ENCODE measurements at places on chromosomes 4 and X. TPM values are rescaled to one million over a fixed set of nuclear protein-coding genes. Genes with fewer than 3 reads are reported as not detected.

GRCh38 chr4:65393078-65393477 is 277.2 kb downstream of the EPHA5 start:
- no peak for DNase-seq

DNA sequence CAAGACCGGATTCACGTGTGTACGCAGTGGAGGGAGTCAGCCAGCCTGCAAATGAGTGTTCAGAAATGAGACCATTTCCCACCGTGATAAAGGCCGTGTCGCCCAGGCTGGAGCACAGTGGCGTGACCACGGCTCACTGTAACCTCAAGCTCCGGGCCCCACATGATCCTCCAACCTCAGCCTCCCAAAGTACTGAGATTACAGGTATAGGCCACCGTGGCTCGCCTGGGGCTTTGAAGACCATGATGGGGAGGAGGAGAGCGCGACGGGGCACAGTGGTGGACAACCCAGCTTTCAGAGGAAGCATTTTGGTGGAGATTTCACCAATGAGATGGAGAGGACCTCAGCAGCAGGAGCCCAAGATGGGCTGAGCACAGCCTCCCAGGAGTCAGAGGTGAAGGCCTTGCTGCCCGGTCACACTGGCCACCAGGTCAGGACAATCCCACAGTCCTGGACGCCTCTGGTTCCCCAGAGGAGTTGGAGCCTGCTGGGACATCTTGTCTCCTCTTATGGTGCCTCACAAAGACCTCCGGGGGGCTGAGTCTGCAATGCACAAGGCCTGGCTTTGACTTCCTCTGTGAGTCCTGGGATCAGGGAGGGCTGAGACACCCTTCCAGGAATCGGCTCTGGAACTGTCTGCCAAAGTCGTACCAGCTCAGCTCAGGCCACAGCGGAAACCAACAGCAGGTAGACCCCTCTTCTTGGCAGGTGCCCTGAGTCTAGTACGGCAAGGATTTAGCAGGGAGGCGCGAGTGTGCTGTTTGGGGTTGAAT is 22.4 kb upstream of the MXD4 start:
- DNase-seq = no peak

DNA sequence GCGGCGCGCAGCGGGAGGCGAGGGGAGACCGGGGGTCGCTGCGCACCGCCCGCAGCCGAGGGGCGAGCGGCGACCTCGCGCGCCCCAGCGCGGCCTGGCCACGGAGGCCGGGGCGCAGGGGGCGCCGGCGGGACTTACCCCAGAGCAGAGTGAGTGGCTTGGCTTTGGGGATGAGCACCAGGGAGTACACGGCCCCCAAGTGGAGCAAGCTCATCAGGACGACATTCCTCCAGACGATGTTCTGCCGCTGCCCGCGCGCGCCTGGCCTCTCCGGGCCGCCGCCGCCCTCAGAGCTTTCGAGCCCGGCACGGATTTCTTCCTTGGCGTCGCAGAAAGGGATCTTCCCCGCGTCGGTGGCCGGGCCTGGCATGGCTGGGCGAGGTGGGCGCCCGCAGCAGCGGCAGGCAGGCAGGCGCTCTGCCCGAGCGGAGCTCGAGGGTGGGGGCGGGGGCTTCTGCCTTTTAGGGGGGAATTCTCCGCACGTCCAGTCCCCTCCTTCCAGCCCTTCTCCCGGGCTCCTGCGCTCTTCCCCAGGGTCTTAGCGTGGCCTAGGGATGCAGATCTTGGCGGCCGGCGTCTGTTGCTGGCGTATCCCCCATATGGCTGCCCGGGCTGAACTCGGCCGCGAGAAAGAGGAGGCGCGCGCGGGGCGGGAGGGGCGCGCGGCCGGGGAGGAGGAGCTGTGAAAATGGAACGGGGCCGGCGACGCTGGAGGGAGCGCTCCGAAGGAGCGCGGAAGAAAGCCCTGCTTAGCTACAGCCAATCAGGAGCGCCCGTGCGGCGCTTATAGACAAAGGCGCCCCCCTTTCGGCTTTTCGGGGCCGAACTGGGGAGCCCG is at the start of gene SCD5:
Gene SCD5, minus strand, starts transcription at position 629 of the 838 bp plus-strand sequence. Its CDS starts 259 bp downstream, at position 370.
- peak; percentile 82 for DNase-seq

GRCh38 chr4:54929459-54929858 is 195.9 kb downstream of the KDR start:
- no peak for DNase-seq

- no peak for DNase-seq
Observed at GRCh38 chrX:49878128-49878833, 1.0 kb upstream of the USP27X start.

DNA sequence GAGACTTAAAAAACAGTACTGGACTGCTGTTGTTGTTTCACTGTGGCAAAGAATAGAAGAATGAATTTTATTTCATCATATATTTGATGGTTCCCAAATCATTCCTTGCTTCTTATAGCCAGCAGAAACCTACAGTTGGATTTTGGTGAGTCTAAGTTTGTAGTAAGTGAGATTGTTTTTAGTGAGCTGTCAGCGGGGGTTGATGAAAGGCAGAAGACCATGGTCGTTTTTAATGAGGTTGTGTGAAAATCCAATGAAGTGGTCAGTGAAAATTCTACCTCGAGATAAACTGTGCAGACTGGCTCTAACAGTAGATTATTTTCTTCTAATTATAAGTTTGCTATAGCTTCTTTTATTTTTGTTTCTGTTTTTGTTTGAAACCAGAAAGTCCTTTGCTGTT is 36.2 kb downstream of the ANAPC4 start:
- no peak for DNase-seq

- no peak for DNase-seq
Observed at GRCh38 chr4:152591876-152592275, 56.0 kb upstream of the FBXW7 start.

DNA sequence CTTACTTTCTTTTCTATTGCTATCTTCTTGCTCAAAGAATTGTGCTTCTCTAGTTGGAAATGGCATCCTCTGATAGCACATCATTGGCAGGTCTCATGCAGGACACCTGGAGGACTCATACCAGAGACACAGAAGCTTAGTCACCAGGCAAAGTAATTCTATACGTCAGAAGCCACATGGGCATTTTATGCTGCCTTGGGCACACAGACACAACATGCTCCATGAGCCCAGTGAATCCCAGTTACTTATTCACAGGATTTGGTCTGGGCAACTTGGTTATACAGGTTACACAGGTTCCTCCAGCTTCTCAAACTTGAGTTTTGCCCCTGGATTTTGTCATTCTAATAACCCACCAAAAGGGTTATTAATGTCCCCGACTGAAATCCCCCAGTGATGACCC is 7.1 kb downstream of the RASSF6 start:
- no peak for DNase-seq

RWDD4 gene
- total RNA-seq = 20.5 TPM

IL13RA2 gene
- total RNA-seq = 2.2 TPM

CENPI gene
- 5.5 TPM for total RNA-seq

CDK16 gene
- total RNA-seq = 206 TPM

Data from type B pancreatic cell (in vitro differentiated cells).